ENCODE measurements at places on chromosomes 16 and 17. TPM values are rescaled to one million over a fixed set of nuclear protein-coding genes. Genes with fewer than 3 reads are reported as not detected.

CLEC19A gene
- total RNA-seq = not detected

KCNH4 gene
- total RNA-seq = not detected

SLC16A6 gene
- 18.9 TPM for total RNA-seq

LITAFD gene
- total RNA-seq = not detected

FASN gene
- 364 TPM for total RNA-seq

WNK4 gene
- total RNA-seq = 10.9 TPM
